Activated CD4-positive, alpha-beta T cell treated with anti-CD3 and anti-CD28 coated beads, Interleukin-2, Interleukin-6, amounts not matched to agents 100 ng/mL and 50 ng/mL, durations not matched to agents 16 hours and 8 hours (primary cell): ENCODE measurements at places on chromosomes 11 and 22.
A peak's percentile ranks its signal among the peaks of the same experiment; 100 is the strongest.

- no peak for DNase-seq
Observed at GRCh38 chr11:120707098-120707497, 195.6 kb downstream of the GRIK4 start.

DNA sequence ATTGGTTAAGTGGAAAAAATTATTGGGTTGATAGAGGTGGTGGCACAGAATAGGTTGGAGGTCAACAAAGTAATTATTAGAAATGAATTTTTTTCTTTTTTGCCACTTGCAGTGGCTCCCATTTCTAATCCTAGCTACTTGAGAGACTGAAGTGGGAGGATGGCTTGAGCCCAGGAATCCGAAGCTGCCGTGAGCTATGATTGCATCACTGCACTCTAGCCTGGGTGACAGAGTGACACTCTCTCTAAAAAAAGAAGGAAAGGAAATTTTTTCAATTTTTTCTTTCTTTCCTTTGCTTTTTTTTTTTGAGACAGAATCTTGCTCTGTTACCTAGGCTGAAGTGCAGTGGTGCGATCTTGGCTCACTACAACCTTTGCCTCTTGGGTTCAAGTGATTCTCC is 2.2 kb upstream of the BCO2 start:
- DNase-seq: no peak

DNA sequence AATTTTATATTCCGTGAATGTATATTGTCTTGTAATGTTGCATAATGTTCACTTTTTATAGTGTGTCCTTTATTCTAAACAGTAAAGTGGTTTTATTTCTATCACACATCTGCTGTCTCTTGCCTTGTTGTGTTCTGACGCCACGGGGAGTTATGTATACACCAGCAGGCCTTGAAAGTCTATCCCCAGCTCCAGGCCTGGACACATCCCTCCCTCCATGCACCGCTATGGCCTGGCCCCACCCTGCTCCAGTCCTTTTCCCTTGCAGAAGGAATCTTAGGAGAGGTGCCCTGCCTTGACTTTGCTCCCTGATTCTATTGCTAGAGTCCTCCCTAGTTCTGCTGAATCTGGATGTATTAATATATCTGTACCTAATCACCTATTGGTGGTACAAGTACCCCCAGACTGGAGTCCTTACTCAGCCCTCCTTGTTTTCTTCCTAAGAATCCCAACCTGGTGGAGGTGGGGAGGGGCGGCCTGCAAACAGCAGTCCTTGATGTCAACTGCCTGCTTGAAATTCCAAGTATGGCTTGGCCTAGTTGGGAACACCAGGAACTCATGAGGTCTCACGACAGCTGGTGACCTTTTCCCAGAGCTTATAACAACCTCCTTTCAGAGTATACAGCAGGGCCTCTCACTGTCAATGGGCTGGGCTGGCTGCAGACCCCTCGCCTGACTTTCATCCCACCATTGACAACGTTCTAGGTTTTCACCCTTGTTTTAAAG is 61.6 kb downstream of the TIMP3 start:
- DNase-seq: no peak

GRCh38 chr11:132049205-132049604 is 678.8 kb downstream of the NTM start:
- no peak for DNase-seq

GRCh38 chr11:17643506-17644405 is 75.6 kb upstream of the MYOD1 start:
- no peak for DNase-seq

DNA sequence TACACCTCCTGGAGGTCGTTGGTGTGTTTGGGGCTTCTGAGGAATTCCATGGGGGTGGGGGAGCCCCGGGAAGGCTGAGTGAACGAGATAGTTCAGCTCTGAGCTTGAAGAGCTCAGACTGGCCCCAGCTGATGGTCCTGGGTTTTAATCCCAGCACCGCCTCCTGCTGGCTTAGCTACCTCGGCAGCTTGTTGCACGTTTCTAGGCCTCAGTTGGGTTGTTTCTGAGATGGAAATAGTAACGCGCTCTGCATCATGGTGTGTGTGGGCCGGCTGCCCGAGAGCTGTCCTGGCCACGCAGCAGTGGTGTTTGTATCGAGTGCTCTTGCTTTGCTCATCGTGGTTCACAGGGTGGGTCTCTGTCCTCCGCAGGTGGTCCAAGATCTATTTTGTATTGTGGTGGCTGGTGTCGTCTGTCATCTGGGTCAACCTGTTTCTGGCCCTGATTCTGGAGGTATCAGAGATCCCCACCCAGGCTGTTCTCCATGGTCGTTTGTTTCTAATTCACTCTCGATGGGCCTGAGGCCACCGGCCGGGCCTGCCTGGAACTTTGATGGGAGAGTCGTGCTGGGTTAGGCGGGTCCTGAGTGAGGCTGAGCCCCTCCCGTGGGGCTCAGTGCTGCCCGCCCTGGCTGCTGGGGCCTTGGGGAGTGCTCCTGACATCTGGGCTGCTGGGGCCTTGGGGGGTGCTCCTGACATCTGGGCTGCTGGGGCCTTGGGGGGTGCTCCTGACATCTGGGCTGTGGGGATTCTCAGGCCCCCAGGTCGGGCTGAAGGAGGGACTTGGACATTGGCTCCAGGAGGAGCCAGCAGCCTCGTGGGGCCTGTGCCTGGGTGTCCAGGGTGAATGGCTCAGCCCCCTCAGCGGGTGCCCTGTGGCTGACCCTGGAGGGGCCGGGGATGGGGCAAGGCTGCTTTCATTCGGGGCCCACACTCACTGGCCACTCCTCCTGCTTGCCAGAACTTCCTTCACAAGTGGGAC is 37.7 kb downstream of the TPCN2 start:
- no peak for DNase-seq

DNA sequence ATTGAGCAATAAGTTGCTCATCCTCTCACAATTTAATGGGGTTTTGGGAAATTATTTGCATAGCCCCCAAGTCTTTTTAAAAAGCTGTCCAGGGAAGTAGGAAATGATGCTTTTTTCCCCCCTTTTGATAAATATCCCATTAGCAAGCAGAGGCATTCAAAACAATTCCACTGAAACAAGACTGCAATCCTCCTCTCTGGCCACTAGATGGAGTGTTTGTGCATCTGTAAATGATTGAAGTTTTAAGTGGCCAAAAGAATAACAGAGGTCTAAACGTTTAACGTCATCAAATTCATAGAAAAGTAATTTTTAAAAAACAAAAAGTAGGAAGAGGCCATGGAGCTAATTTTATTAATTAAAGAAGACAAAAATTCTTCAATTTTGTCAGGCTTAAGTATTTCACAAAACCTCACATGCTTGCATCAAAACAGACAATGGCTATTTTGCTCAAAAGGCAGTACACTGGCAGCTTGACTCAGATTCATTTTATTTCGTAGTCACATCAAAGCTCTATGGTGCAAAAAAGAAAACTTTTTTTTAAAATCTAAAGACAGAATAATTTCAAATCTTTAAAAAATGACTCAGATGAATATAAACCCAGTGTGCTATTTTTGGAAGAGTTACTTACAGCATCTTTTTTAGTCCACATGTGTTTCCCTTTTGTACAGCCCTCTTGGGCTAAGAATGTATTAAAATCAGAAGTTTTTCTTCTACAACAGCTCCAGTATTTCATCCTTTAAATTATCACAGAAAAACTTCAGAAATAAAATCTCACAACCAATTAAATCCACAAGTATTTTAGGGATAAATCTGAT is 17.8 kb downstream of the CHORDC1 start:
- DNase-seq: peak; percentile 61

DNA sequence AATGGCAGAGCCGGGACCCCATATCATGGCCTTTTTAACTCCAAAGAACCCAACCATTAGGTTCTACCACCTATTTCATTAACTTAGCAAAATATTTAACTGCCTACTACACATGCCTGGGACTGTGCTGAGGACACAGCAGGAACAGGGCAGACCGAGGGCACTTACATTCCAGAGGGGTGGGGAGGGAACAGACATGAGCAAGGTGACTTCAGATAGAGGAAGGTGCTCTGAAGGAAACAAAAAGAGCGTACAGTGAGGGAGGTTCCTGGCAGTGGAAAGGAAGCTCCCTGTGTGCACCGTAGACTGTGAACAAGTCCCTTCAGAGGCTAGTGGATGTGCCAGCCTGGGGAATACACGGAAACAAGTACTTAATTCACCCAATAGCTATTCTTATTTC is 82.8 kb downstream of the NAT10 start:
- no peak for DNase-seq

DNA sequence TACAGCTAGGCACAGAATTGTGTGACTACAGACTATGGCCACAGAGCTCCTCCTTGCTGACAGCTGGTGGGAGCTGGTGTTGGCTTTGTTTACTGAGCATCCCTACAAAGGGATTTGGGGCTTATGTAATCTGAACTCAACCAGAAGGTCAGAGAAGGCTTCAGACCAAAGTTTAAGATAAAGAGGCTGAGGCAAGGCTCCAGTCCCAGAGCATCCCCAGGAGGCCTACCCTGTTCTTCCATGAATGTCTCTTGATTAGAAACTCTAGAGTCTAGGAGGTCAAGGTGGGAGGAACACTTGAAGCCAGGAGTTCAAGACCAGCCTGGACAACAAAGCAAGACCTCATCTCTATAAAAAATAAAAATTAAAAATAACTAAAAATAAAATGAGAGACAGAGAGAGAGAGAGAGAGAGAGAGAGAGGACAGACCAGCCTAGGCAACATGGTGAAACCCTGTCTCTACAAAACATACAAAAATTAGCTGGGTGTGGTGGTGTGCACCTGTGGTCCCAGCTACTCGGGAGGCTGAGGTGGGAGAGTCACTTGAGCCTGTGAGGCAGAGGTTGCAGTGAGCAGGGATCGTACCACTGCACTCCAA is 125.5 kb upstream of the SERPIND1 start:
- no peak for DNase-seq

DNA sequence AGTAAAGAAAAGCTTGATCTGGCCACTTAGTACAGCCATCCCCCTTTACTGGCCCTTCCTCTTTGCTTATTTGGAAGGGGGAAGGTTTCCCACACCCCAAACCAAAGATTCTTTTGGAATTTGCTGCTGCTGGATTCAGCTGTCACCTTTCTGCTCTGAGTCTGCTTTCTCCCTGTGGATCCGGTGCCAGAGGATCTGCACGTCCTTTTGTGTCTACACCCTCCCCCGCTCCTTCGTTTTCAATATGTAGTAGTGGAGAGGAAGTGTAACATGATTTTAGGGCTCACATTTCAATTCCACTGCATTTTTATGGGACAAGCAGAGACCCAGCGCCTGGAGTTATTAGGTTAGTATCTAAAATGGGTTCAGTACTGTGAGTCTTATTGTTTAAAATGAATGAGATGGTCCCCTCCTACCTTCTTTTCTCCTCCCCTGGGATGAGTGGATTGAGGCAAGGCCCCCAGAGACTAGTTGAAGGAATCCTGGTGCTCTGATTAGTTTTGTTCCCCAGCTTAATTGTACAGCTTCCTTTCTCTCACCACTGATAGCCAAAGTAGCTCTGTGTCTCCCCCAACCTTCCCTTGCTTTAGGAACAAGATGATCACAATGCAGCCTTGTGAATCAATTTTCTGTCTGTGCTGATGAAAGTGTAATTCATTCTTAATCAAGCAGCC is 30.5 kb upstream of the CABP7 start:
- DNase-seq: no peak

DNA sequence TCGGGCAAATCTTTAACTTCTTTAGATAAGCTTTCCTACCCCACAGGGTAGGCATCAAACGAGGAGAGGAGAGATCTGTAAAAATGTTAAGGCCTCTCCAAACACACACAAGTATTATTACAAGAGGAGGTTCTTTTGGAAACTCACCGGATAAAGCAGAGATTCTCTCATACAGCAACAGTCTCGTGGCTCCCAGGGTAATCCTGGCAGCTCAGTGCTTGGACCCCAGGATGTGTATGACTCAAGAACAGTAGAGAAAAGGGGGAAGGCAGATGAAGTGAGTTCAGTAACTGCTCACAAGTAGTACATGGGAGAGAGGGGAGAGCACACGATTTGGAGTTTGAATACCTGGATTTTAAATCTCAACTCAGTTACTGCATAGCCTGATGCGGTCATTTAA is 120.9 kb downstream of the FEZ1 start:
- no peak for DNase-seq

GRCh38 chr11:72937439-72937838 is 123.2 kb downstream of the ATG16L2 start:
- DNase-seq: no peak

DNA sequence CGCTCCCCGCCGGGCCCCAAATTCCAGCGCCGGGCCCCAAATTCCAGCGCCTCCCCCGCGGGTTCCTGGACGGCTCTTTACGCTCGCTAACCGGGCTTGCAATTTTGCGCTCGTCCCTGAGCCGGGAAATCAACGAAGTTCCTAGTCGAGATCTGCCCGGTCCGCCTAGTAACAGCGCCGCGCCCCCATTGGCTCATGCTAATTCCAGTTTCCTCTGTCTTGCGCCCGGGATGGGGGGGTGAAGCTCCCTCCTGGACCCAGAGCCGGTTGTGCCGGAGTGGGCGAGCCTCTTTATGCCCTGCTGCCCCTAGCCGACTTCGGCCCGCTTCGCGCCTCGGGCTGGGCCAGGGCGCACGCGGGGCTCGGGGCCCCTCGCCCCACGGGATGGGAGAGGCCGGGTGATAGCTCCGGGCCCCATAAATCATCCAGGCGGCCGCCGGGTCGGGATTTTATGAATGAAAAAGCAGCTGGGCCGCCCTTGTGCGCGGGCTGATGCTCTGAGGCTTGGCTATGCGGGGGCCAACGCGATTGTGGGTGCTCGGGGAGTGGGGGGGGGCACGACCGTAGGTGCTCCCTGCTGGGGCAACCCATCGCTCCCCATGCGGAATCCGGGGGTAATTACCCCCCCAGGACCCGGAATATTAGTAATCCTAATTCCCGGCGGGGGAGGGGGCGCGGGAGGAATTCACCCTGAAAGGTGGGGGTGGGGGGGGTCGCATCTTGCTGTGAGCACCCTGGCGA is 1.8 kb upstream of the CCND1 start:
- DNase-seq: peak; percentile 27

- no peak for DNase-seq
Observed at GRCh38 chr11:36469881-36470802, 39.9 kb downstream of the TRAF6 start.

- DNase-seq: no peak
Observed at GRCh38 chr22:43628250-43628649, 183.9 kb downstream of the EFCAB6 start.

DNA sequence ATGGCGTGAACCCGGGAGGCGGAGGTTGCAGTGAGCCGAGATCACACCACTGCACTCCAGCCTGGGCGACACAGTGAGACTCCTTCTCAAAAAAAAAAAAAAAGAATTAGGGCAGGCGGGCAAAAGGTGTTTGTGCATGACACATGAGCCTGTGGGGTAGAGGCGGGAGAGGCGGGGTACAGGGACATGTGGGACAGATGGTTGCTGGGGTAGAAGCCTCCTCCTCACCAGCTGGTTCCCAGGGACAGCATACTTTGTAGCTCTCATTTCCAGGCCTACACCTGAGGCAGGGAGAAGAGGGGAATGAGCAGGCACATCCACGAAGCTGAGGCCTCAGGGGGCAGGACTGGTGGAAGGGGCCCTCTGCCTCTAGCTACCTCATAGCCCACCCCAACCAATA is 23.7 kb downstream of the YWHAH start:
- DNase-seq: no peak

DNA sequence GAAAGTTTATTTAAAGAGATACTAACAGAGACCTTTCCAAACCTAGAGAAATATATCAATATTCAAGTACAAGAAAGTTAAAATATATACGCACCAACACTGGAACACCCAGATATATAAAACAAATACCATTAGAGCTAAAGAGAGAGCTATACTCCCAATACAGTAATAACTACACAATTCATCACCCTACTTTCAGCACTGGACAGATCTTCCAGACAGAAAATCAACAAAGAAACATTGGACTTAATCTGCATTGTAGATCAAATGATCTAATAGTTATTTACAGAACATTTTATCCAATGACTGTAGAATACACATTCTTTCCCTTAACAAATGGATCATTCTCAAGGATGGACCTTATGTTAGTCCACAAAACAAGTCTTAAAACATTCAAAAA is 311.9 kb downstream of the METTL15 start:
- DNase-seq: no peak
